NCI-H446 (cell line): ENCODE measurements at places on chromosomes 7 and 10.

DNA sequence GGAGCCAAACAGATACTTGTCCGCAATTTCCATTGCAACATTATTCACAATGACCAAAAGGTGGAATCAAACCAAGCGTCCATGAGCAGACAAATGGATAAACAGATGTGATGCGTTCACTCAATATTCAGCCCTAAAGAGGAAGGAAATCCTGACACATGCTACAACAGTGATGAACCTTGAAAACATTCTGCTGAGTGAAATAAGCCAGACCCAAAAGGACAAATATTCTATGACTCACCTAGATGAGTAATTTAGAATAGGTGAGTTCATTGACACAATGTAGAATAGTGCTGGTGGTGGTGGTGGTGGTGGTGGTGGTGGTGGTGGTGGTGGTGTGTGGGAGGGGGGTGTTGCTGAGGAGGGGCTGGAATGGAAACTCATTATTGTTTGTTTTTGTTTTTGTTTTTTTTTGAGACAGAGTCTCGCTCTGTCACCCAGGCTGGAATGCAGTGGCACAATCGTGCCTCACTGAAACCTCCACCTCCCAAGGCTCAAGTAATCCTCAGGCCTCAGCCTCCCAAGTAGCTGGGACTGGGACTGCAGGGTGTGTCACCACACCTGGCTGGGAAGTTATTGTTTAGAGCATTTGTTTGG is 28.6 kb downstream of the SMKR1 start:
- no peak for DNase-seq

DNA sequence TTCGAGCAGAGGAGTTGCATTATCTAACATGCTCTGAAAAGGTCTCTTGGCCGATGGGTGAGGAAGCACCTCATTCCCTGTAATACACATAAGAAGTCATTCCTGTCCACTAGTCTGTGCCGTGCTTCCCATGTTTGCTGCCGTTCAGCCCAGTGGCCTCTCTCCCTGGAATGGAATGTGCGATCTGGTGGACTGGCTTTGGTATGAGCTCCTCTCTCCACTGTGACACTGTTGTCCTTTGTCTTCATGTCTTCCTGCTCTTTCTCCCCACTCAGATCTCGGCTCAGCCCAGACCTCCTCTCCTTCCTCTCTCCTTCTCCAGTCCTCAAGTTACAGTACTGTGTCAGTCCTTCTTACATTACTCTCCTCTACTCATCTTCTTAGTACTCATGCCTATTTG is 192.8 kb upstream of the KLF6 start:
- no peak for DNase-seq

DNA sequence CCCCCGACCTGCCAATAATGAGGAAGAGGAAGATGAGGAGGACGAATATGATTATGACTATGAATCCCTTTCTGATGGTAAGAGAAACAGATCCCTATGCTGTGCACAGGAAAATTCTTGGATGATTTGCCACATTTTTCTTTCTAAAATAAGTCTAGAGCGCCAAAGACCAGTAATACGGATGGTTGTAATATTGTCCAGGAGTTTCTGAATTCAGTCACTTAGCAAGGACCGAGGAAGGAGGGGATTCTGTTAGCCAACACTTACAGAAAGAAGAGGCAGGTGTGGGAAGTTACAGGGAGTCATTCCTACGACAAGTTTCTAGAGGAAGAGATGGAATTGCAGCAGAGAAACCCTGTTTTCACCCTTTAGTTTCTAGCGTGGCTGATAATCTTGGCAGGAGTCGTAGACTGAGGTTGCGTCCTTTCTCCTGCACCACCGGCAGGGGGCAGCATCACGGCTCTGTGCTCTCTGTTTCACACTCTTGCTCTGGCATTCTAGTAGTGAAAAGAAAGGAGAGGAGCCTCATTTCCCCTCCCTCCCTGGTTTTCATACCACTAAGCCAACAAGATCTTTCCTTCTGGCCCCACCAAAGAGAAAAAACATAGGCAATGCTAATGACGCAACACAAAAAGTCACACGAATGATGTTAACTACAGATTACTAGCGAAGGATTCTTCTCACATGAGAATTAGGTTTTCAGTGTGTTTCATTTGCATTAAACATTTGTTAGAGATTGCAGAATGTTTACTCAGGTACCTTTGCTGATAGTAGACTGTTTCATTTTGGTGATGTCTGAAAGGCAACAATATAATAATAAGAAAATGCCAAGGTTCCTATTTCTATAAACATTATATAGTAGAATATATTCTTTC is 82.7 kb downstream of the NOC3L start:
- peak; percentile 49 for DNase-seq

DNA sequence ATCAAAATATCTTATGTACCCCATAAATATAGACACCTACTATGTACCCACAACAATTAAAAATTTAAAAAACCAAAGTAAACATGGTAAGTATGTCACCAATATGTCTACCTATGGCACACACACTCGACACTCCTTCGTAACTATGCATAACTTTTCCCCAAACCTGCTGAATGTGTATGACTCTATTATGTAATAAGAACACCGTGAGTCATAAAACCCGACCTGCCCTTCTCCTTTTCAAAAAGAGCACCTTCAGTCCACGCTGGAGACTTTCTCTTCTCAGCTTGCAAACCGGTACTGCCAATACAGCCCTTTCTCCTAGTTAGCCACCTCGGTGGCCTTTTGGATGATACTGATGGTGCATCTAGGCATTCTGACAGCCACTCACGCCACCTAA is 186.3 kb downstream of the PRPF18 start:
- no peak for DNase-seq

- DNase-seq, result no peak
These were observed 1.4 kb downstream of the HOXA5 start for GRCh38 chr7:27141923-27142579.

- no peak for DNase-seq
These were observed 948 bp downstream of the ZNF485 start for GRCh38 chr10:43607199-43607573.
